ENCODE measurements at places on chromosomes 1 and 21.

GRCh38 chr1:183880531-183881243 lies 75.8 kb downstream of the RGL1 start:
- DNase-seq = no peak

- DNase-seq = no peak
Measured at GRCh38 chr1:245837718-245838117, 669.4 kb downstream of the SMYD3 start.

GRCh38 chr1:39132505-39133339 lies 71.8 kb upstream of the MACF1 start:
- DNase-seq = no peak

DNA sequence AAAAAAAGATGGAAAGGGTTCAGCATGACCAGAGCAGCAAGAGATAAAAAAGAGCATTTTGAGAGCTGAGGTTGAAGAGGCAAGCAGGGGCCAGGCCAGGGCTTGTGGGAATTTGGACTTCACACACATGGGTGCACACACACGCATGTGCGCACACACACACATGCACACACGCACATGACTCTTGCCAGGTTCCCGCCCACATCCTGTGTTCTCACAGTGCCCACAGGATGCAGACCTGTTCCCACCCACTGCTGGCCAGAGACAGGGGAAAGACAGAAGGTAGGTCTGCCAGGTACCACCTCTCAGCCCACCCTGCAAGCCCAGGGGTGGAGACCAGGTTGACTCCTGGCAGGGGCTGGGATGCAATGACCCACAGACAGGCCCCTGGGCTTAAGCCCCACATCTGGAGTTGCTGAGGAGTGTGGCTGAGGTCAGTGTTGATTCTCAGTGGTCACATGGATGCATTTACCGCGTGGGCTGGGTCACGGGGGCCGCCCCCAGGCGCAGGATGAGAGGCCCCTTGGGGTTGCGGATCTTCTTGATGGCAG lies 4.4 kb downstream of the COL16A1 start:
- no peak for DNase-seq

DNA sequence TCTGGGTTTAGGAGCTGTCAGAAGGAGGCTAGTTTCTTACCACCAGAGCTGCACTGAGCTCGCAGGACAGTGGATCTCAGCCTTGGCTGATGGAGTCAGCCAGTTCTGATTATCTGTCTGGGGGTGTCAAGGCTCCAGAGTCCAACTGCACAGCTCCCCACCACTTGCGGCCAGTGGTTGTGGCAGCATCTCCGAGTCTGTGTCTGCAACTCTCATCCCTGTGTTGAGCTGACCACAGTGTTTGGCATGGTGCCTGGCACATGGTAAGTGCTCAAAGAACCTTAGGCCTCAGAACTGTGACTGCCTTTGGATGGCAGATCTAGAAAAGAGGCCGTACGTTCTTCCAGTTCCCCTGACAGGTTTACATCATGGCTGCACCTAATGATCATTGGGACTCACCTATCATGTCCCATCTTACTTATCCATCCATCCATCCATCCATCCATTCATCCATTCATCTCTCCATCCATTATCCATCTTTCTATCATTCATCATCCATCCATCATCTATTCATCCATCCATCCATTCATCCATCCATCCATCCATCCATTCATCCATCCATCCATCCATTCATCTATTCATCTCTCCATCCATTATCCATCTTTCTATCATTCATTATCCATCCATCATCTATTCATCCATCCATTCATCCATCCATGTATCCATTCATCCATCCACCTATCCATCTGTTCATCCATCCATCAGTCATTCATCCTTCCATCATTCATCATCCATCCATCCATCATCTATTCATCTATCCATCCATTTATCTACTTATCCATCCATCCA lies 114.5 kb downstream of the CRYAA start:
- no peak for DNase-seq

GRCh38 chr1:178684542-178685000 lies 40.5 kb upstream of the RALGPS2 start:
- DNase-seq = no peak

DNA sequence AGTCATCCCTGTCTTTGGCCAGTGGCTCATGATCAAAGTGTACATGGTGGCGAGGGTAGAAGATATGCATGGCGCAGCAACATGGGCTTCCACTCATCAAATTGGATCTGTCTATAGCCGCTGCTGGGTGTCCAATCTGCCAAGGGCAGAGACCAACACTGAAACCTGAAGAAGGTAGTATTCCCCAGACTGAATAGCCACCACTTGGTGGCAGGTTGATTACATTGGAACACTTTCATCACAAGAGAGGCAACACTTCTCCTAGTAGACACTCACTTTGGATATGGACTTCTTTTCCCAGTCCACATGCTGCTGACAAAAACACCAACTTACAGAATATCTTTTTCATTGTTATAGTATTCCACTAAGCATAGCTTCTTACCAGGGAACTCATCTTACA lies 22.4 kb upstream of the PPM1J start:
- DNase-seq = no peak

- DNase-seq = no peak
Measured at GRCh38 chr1:114347431-114348209, 163.4 kb downstream of the TRIM33 start.

DNA sequence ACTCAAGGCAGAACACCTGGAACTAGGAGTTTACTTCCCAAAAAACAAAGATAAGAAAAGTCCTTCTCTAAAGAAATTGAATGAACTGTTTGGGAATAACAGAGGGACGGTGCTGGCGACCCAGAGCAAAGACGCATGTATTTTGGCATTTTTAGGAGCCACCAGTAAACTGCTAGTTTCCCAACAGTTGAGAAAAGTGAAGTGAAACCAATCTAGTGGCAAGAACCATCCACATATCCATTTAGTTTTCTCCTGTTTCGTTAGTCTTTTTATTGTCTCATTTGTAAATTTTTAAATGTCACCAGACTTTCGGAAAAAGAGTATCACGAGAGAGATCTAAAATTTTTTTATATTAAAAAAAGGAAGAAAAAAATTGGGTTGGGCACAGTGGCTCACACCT lies 30.2 kb downstream of the ODF2L start:
- no peak for DNase-seq

DNA sequence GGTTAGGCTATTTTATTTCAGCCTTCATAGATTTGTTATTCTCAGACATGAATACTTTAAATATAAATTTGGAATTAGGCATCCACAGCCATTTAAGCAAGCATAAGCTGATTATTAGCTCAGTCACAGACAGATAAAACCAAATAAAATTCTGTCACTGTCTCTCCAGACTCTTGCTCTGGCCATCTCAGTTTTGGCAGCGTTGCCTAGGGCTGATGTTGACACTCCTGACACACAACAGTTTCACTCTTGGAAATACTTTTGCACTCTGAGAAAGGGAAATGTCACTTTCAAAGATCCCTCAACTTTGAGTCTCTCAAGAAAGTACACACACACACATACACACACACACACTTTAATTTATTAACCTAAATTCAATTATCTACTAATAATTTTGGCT lies 372.7 kb downstream of the BRINP3 start:
- DNase-seq = no peak

- no peak for DNase-seq
Measured at GRCh38 chr1:170149241-170149640, 3.5 kb downstream of the NTMT2 start.

- DNase-seq = peak; percentile 53
Measured at GRCh38 chr1:201982082-201982622, 296 bp upstream of the RNPEP start.

DNA sequence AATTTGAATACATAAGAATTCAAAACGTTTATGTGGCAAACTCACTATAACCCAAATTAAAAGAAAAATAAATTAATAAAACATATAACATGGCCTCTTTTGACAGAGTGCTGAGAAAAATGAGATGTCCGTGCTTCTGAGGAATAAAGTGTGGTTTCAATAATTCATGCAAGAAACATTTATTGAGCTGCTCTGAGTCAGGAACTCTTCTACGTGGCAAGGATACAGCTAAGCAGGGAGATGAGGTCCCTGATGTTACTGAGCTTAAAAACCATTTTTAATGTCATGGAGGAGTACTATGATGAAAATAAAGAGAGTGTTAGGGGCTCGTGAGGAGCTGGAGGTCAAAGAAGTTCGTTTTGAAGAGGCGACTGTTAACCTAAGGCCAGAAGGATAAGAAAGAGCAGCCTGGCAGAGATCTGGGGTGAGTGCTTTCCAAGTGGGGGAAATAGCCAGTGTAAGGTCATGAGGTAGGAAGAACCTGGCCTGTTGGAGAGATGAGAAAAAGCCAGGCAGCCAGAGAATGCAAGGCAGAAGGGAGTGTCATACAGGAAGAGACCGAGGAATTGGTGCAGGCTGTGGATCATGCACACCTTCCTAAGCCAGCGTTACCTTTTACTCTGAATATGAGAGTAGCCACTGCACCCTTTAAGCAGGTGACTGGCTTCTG lies 182.2 kb upstream of the DUSP10 start:
- no peak for DNase-seq

DNA sequence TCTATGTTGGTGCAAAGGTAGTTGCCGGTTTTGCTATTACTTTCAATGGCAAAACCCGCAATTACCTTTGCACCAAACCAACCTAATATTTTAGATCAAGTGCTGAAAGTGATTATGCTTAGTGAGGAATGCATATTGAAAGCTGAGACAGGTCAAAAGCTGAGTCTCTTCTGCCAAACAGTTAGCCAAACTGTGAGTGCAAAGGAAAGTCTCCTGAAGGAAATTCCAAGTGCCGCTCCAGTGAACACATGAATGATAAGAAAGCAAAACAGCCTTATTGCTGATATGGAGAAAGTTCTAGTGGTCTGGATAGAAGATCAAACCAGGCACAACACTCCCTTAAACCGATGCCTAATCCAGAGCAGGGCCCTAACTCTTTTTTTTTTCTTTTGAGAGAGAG lies 83.1 kb upstream of the ERRFI1 start:
- DNase-seq = no peak

GRCh38 chr1:16009678-16010077 lies 5.6 kb downstream of the SRARP start:
- no peak for DNase-seq

Measured in KBM-7 (cell line).